GM04503 (cell line): ENCODE measurements at places on chromosomes 11 and 22.

DNA sequence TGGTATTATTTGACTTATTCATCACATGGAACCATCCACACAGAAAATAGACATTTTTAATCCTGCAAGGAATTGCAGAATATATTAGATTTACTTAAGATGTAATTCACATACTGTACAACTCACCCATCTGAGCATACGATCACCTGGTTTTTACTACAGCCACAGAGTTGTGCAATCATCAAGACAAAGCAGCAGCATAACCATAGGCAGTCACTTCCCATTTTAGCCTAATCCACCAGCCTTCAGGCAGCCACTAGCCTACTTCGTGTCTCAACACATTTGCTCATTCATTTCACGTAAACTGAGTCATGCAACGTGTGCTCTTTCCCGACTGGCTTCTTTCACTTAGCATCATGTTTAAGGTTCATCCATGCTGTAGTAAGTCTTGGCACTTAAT is 23.0 kb downstream of the PIWIL3 start:
- no peak for DNase-seq

- DNase-seq = no peak
Measured at GRCh38 chr11:69799582-69799981, 19.6 kb downstream of the FGF3 start.

- no peak for DNase-seq
Measured at GRCh38 chr11:126082251-126083109, 19.8 kb upstream of the CDON start.

DNA sequence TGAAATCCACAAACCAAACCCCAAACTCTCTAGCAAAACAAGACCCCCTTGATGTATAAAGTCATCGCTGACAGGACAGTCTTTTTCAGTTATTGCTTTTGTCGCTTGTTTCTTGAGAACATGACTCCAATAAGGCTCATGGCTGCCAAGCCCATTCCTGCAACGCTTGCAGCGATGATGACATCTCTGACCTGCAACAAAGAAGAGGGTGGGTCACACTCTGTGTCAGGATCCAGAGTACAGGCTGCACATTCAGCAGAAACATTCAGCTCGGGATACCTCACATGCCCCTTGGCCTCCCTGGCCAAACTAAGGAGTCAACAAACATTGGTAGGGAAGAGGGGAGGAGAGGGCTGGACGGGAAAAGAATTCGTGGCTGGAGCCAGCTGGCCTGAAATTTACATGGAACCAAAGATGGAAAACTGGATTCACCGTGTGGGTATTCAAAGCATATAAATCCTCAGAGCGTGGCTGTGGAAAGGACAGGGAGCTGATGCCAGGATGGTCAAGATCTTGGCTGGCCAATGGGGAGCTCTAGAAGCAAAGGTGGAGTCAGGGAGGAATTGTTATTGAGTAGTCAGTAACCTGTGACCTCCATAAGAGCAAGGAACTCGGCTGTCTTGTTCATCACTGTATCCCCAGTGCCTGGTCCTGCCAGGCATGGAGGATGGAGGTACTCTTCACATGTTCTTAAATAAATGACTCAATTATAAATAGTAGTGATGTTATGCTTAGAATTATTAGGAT is 11.8 kb upstream of the PLAAT2 start:
- DNase-seq = no peak

GRCh38 chr11:9269492-9270013 is 4.4 kb upstream of the DENND5A start:
- DNase-seq = no peak

DNA sequence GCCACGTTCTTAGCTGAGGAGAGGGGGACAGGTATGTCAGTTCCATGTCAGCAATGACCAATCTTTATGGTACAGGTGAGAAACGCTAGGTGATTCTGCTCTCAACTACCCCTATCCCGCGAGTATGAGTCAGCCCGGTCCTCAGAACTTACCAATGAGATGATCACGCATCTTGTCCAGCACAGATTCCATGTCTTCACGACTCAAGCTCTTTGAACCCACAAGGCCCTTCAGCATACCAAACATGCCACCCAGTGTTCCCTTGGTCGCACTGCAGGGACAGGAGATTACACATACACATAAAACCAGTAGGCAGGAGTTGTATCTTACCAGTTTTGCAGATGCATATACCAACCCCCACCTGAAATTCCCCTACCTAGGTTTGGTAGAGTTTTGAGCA is 2.9 kb downstream of the SRPRA start:
- no peak for DNase-seq

DNA sequence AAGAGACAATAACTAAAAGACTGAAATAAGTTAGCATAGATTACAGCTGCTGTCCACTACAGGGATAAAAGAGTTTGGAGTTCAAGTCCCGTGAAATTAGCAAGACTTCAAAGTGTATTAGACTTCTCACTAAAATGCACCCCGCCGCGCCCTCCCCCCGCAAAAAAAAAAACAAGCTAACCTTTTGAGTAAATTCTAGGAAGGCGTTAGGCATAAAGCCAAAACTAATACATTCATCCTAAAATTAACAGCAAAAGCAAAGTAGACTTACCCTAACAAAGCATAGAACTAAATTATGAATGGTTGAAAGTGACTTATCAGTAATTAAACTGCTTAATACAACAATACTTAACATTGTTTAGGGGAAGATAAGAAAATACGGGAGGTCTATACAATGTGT is 581.0 kb upstream of the CHORDC1 start:
- DNase-seq = no peak

- DNase-seq = no peak
Measured at GRCh38 chr11:69494851-69495250, 13.4 kb downstream of the LINC01488 start.

DNA sequence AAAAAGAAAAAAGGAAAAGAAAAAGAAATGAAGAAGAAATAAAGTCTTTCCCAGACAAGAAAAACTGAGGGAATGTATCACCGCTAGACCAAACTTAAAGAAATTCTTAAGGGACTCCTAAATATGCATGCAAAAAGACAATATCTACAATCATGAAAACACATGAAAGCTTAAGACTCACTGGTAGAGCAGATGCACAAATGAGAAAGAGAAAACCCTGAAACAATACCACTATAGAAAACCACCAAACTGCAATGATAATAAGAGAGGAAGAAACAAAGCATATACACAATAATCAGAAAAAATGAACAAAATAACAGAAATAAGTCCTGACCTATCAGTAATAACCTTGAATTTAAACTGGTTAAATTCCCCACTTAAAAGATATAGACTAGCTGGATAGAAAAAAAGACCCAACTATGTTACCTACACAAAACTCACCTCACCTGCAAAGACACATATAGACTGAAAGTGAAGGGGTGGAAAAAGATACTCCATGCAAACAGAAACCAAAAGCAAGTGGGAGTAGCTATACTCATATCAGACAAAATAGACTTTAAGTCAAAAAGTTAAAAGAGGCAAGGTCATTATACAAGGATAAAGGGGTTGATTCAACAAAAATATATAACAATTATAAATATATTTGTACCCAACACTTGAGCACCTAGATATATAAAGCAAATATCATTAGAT is 61.3 kb upstream of the NARS2 start:
- no peak for DNase-seq

DNA sequence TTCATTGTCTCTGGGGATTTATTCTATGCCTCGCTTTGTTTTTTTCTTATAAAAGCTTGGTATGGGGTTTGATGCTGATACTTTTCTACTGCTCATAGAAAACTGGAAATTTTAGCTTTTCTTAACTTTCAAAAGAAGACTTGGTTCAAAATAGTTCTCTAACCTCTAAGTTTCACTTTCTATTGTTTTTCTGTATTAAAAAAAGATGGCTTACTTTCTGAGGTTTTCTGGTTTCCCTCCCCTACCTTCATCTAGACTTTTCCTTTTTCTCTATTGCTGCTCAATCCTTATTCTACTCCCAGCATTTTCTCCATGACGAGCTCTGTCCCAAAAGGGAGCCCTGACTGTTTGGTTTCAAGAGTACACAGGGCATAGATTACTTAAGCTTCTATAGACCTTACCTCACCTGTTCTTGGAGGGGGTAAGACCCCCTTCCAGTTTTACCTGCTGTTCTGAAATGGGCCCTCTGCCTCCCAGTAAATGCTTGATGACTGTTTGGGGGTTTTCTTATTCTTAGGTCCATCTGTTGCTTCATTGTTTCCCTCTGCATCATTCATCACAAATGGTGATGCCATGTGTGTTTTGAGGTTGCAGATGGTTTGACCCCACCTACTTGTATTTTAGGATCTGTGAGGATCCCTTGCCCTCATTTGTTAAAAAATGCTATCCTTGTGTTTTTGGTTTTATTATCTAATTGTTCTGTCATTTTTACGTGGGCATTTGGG is 29.5 kb downstream of the DNHD1 start:
- no peak for DNase-seq

GRCh38 chr11:22778642-22779041 is 51.0 kb downstream of the SVIP start:
- no peak for DNase-seq

DNA sequence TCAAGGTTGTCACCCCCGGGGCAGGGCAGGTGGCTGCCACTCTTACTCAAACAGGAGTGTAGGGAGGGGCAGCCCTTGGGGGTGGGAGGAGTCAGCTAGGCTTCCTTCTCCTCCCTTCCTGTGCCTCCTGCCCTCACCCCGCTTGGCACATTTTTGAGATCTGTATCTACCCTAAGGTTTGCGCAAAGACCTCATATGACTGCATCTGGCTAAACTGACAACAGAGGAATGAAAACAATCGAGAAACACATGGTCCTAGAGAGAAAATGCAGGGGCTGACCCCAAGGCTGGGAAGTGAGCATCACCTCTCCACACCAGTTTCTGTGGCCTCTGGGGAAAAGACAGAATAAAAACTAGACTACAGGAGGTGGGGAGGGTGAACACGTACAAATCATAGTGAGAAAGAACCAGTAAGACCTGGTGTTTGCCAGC is 28.1 kb downstream of the IGSF9B start:
- DNase-seq = no peak

- DNase-seq = no peak
Measured at GRCh38 chr11:121047926-121048325, 24.0 kb downstream of the TBCEL start.
